ENCODE measurements at places on chromosomes 4 and X.

GRCh38 chr4:104531390-104531789 is 36.7 kb upstream of the CXXC4 start:
- no peak for DNase-seq

DNA sequence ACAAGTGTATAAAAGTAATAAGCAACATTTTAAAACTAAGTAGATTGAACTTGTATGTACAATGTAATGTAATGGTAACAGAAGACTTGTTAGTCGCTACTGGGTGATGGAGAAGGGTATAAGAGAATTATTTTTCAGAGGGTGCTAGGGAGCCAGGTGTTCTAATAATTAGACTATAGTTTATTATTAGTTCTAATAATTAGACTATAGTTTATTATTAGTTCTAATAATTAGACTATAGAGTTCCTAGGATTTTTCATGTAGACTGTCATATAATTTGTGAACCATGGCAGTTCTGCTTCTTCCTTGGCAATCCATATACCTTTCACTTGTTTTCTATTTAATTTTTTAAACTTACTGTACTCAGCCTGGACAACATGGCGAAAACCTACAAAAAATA is 117.3 kb upstream of the TSPAN5 start:
- DNase-seq = no peak

- DNase-seq = no peak
These were observed 3.5 kb downstream of the SLC25A43 start for GRCh38 chrX:119402588-119402987.

DNA sequence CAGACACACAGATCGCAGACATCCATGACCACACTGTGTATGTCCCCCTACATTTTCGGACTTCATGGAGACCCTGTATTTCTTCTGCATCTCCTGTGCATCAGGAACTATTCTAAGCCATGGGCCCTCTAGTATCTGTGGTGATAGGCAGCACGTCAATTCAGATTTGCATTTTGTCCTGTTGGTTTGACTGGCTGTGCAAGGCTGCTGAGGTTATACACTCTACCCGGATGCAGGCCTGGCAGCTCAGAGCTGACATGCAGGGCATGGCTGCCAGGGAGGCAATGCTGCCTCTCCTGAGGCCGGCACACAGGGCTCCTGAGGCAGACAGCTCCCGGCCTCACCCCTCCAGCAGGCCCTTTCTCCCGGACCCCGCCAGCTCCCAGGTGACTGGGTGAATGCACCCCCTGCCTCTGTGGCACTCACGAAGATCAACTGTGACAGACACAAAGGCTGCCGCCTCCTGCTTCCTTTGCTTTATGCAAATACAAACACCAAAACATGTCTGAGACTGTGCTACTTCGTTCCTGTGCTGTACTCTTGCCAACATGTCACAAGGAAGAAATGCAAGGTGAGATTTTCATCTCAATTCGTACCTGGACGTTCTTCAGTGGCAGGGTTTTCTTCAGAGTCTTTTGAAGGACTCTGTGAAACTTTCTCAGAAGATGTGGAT is 51.0 kb downstream of the NSG1 start:
- DNase-seq = no peak

DNA sequence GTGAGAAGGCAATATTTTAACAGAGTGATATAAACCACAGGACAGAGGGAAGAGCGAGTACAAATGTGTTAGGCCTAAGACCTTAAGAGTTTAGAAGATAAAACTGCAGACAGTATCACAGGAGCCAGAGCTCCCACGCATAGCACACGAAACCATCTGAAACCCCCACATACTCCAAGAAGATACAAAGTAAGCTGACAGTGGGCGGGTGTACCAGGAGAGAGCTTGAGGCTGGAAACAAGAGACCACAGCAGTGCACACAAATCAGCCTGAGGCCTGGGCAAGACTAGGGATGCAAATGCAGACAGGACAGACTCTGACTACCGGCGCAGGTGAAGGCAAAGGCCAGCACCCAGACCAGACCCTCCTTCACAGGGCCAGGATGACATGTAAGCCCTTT is 54.1 kb upstream of the ARHGAP24 start:
- DNase-seq = no peak

GRCh38 chr4:102172341-102172740 is 172.9 kb downstream of the SLC39A8 start:
- no peak for DNase-seq

DNA sequence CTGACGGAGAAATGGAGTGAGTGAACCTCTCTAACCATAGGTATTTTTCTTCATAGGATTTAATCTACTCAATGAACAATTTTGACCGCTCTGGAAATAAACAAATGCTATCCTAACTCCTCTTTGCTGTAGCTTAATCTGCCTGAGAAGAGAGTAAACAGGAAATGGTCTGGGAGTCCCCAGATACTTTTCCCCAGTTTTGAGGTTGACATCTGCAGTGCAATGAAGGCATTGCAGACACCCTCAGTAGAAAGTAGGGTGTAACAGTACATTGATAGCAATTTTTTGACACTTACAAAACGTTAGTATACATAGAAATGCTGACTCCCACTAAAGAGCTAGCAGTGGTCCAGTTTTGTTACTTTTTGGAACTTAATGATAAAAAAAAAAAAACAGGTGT is 495.9 kb upstream of the FAM241A start:
- DNase-seq = no peak

DNA sequence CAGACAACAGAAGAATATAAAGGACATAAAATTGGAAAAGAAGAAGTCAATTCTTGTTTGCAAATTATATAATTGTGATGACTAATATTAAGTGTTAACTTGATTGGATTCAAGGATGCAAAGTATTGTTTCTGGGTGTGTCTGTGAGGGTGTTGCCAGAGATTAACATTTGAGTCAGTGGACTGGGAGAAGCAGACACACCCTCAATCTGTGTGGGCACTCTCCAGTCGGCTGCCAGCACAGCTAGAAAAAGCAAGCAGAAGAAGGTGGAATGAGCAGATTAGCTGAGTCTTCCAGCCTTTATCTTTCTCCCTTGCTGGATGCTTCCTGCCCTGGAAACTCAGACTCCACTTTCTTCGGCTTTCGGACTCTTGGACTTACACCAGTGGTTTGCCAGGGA is 51.7 kb downstream of the UBE2NL start:
- DNase-seq = no peak

DNA sequence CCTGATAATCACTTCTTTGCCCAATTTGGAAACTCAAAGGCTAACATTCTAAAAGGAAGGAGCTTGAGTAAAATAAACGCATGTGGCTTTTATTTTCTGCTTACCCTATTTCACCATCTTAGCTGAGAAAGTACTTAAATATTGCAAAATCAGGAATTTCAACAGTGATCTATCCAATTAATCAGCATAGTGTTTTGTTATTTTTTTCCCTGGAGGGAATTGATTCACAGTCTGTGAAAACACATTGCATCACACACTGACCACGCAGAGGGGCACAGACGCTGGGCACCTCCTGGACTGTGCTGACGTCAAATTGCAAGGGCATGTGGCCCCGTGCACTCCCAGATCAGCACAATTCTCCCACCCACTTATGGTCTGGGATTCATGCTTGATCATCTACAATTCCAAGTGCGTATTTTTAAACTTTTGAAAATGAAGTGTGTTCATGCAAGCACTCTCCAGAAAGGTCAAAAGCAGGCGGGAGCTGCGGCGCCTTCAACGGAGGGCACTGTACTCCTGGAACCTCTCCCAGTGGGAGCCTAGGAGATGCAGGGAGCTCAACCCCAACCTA is 320.6 kb upstream of the PPARGC1A start:
- DNase-seq = peak; percentile 60

DNA sequence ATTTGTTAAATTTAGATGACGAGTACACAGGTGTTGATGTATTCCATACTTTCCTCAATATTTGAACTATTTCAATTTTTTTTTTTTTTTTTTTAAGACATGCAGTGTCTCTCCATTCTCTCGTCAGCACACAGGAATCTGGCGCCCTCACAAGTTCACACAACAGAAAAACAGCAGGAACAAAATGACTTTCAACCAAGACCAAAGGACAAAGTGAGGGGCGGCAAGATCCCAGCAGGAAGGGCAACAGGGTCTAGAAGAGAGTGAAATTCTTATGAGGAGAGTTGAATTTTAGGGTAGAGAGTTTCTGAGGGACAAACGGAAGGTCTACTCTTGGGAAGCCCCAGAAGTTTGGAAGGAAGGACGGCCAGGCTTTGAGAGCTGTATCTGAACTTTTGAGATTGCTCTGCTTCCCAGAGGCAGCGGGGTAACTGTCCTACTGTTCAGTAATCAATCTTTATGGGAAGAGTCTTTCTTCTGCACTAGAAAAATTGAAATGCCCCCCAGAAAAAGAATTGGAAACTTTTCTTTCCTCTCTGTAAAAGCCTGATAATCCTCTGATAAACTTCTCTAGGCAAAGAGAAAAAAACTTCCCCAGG is 760.2 kb downstream of the RAB28 start:
- no peak for DNase-seq

GRCh38 chr4:119315036-119315435 is 6.9 kb downstream of the FABP2 start:
- DNase-seq = no peak

DNA sequence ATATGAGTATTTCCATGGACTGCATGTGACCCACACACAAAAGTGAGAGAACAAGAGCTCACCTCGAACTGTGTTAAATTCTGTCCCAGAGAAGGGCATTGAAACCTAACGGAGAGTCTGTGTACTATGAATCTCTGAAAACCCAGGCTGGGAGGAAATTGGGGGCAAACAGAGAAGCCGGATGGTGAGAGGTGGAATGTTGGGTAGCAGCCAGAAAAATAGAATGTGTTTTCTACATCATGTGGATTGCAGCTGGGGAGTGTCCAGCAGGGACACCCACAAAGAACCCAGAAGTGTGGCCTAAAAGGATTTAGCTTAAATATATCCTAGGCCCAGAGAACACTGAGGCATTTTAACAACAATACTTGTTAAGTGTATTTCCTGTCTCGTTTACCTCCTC is 38.6 kb downstream of the MND1 start:
- no peak for DNase-seq

DNA sequence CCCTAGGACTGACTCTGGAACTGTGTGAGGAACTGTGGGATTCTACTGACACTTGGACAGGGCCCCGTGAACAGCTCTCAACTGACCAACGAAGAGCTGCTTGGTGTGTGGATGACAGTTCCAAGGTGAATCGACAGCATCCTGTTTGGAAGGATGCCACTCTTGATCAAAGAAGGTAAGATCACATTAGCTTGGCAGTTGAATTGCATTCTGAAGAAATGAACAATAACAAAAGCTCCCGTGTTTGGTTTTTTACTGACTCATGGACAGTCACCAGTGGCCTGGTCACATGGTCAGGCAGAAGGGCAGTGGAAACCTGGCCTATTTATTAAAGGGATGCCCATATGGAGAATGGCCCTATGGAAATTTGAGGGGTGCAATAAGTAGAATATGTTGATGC is 33.1 kb upstream of the GPR34 start:
- peak; percentile 0 for DNase-seq

DNA sequence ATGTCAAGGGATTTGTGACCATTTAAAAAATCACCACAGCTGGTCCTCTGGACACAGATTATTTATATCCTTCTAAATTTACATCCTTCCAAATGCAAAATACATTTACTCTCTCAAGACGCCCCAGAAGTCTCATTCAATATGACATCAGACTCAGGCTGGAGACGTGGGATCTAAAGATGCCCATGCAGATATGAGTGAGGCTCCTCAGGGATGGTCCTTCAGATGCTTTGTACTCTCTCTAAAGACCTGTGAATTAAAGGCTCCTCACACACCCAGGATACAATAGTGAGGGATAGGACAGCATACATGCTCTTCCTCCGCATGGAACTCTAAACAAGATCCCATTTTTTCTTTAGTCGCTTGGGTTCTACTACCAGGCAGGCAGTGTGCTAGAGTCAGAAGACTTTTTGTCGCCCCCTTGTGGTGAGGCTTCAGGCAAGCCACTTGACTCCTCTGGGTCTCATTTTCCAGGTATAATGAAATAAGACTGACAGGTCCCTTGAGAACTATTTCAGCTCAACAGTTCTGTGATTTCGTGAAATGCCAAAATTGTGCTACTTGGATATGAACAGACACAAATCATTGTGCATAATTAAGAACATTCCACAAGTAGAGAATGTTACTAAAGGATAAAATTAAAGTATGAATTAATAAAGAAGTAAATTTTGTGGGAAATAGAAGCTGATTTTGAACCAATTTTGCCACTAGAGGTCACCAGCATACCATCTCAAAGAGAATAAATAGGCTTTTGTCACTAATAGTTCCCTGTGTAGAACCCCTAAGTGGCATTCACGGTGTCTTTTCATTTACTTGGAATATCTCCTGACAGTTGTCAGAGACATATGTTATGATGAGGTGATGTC is 13.7 kb upstream of the SCOC start:
- DNase-seq = peak; percentile 66

- DNase-seq = no peak
These were observed 123.2 kb upstream of the FAM9C start for GRCh38 chrX:13167481-13168231.

GRCh38 chrX:40325161-40325560 is 227.4 kb upstream of the BCOR start:
- no peak for DNase-seq

DNA sequence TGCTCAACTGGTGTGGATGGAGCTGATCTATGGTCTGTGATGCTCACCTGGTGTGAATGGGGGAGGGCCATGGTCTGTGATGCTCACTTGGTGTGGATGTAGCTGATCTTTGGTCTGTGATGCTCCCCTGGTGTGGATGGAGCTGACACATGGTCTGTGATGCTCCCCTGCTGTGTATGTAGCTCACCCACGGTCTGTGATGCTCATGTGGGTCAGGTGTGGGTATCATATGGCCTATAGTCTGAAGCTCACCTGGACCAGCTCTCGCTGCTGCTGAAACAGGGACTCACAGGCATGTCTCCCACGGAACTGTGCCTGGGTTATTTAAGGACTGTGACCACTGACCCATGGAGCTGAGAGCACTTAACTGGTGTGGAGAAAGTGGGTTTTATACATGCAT is 109.7 kb downstream of the CRLF2 start:
- DNase-seq = no peak

- DNase-seq = no peak
These were observed 836.8 kb upstream of the LCORL start for GRCh38 chr4:18858229-18858922.

DNA sequence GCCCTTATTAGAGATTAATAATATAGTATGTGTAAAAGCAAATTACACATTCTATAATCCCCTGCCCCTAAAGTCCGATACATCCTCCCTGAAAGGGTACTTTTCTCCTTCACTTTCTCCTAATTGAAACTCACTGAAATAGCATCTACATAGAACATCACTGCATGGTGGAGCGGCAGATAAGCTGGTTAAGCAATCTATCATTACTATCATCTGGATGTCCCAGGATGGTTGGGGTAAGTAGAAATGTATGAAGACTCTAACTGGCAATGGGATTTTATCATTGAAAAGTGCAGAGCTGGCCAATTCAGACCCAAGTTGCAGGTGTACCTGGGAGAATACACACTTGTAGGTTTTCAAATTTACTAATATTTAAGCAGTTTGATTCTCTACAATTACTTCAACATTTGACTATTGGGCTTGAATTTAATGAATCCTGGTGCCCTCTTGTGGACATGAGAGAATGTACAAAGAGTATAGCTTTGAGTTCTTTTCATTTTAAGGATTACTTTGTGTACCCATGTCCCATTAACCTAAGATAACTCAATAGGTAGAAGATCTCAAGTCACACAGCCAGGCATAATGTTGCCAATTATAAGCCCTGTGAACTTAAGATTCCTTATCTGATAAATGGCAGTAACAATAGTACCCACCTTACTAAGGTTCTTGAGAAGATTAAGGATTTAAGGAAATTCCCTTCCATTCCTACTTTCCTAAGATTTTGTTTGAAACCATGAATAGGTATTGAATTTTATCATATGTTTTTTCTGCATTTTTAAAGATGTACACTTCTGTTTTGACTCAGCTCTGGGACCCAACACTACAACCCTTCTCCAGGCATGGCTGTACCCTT is 69.8 kb downstream of the SHROOM3 start:
- DNase-seq = no peak
